T-cell (primary cell): ENCODE measurements at places on chromosomes 3 and 15.

- no peak for DNase-seq
Observed at GRCh38 chr3:59854-60253, 136.7 kb upstream of the CHL1 start.

GRCh38 chr3:27479806-27480543 lies 4.2 kb downstream of the SLC4A7 start:
- no peak for DNase-seq

- DNase-seq: no peak
Observed at GRCh38 chr3:110815008-110815583, 256.5 kb upstream of the NECTIN3 start.

DNA sequence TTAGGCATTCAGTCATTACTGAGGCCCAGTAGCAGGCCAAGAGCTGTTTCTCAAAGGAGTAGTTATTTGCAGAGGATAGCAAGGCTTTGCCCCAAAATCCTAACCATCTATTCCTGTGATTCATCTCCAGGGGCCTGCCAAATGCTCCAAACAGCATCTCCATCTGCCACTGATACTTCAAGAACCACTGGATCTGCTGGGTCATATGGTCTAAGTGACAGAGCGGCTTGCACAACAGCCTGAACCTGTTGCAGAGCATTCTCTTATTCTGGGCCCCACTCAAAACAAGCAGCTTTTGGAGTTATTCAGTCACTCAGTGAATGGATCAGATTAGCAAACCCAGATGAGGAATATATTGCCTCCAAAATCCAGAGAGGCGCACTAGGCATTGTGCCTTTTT lies 68.8 kb upstream of the ALDH1A3 start:
- no peak for DNase-seq

DNA sequence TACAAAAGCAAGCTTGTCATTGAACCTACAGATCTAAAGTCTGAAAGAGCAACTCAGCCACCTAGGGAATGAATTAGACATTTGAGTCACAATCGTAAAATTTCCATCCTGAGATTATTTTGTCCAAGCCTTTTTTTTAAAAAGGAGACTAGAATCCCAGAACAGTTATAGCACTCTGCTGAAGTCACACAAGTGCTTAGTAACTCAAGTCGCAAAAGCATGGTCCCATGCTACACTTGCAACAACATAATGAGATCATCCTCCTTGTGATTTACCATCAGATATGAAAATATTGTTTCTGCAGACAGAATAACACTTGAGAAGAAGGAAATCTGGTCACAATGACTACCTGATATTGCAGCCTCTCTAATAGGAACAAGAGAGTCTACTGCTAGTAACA lies 106.7 kb downstream of the ZIC4 start:
- no peak for DNase-seq

- DNase-seq: no peak
Observed at GRCh38 chr15:95302206-95302605, 1028.3 kb upstream of the NR2F2 start.

- no peak for DNase-seq
Observed at GRCh38 chr15:64665179-64665578, 110.2 kb downstream of the RBPMS2 start.

DNA sequence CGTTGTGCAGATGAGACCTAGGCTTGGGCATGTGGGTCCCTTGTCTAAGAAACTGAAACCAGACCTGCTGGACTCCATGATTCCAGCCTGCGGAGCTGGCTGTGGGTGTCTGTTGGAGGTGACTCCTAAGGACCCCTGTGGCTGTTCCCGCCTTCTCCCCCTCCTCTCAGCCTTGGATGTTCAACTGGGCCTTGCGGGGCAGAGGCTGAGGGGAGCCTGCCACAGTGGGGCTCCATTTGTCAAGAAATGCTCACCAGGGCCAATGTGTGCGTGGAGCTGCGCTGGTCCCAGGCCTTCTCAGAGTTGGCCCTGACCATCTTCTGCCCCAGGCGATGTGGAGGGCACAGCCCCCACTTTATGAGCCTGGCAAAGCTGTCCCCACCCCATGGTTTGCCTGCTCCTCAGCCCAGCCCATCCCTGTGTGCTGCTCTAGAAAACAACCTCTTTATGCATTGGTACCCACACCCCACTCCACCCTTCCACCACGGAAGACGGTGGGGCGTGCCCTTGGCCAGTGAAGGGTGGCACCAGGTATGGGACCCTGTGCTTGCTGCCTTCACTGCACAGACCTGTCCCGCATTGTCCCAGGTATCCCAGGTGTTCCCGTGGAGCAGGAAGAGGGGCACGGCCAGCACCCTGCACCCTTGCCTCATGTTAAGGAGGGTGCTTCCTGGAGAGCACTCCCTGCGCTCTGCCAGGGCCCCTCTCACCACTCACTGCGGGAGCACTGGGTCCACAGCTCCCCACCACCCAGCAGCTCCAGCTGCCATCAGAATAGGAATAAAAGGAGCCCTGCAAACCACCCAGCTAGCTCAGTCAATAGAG lies 7.9 kb downstream of the MESP2 start:
- DNase-seq: no peak

DNA sequence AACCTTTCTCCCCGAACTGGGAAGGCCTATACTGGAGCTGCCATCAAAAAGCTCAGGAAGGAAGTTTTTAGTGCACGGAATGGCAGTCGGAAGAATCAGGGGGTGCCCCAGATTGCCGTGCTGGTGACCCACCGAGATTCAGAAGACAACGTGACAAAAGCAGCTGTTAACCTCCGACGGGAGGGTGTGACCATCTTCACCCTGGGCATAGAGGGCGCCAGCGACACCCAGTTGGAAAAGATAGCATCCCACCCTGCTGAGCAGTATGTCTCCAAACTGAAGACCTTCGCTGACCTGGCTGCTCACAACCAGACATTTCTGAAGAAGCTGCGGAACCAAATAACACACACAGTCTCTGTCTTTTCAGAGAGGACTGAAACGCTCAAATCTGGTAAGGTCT lies 48.2 kb downstream of the COL6A6 start:
- no peak for DNase-seq

GRCh38 chr3:8724108-8724752 lies 9.4 kb upstream of the CAV3 start:
- DNase-seq: no peak

GRCh38 chr15:57769266-57769665 lies 62.8 kb downstream of the POLR2M start:
- DNase-seq: no peak

DNA sequence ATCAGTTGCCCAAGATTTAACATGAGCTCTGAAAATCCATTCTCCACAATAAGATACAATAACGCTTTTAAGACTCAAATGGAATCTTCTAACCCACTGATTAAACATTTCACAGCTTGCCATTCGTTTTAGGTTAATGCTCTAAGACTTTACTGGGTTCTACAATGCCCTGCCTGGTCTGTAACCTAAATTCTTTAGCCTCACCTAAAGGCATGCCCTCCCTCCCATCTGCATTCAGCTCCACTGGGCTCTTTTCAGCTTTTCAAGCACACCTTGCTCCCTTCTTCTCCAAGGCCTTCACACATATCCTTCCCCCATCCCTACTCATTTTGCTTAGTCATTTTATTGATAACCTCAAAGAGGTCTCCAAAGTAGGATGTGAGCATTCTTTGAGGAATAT lies 290.9 kb downstream of the LSAMP start:
- DNase-seq: no peak

DNA sequence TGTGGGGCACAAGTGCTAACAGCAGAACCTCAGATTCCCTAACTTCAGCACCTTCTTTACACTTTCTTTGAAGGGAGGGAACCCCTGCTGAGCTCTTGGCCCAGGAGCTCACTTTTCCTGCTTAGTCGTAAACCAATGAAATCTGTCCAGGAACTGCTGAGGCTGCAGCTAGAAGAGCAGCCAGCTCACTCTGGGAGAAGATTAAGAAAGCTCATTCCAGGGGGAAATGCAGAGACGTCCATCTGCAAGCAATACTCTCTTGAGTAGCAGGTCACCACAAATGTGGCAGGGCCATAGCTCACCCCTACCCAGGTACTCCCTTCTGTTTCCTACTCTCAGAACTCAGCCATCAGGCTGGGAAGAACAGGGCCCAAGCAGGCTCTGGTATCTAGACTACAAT lies 103.3 kb downstream of the WDR76 start:
- no peak for DNase-seq

GRCh38 chr3:127690823-127691452 lies 18.2 kb downstream of the ABTB1 start:
- DNase-seq: no peak

GRCh38 chr15:67803996-67804843 lies 21.1 kb upstream of the SKOR1 start:
- DNase-seq: no peak

GRCh38 chr3:194204042-194204987 lies 68.4 kb downstream of the HES1 start:
- no peak for DNase-seq

GRCh38 chr15:80530737-80531365 lies 126.7 kb downstream of the ARNT2 start:
- no peak for DNase-seq

DNA sequence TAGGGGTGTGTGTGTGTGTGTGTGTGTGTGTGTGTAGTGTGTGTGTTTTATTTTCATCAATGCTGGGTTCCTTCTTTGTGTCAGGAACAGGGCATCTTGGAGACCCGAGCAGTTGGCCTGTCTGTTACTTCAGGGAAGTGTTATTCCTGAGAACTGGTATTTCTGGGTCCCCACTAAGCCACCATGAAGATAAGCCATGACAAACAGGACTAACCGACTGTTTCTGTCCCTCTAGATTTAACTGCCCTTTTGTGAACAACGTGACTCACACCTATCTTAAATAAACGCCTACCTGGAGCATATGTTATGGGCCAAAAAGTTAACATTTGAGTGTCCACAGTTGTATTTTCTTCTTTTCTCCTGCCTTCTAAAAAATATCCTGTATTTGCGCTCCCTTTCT lies 19.5 kb downstream of the SIDT1 start:
- no peak for DNase-seq

GRCh38 chr3:65993134-65993900 lies 45.4 kb downstream of the MAGI1 start:
- DNase-seq: no peak

DNA sequence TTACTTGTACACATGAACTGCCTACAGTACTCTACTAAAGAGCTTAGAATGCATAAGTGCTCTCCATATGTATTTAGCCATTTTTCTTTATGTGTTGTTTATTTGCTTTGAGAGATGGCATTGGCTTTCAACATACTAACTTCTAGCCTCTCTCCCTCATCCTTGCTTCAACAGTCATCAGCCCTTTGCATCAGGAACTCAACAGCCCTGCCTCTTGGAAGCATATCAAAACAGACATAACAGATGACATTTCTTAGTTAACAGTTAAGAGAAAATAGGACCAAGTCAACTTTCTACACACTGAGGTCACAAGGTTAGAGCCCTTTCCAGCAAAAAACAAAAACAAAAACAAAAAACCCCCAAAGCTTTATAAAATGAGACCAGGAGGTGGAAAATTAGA lies 145.6 kb downstream of the TCF12 start:
- DNase-seq: no peak

GRCh38 chr3:31732548-31732947 lies 199.8 kb downstream of the STT3B start:
- no peak for DNase-seq

- DNase-seq: no peak
Observed at GRCh38 chr3:129358177-129358771, 70.2 kb downstream of the EFCAB12 start.

DNA sequence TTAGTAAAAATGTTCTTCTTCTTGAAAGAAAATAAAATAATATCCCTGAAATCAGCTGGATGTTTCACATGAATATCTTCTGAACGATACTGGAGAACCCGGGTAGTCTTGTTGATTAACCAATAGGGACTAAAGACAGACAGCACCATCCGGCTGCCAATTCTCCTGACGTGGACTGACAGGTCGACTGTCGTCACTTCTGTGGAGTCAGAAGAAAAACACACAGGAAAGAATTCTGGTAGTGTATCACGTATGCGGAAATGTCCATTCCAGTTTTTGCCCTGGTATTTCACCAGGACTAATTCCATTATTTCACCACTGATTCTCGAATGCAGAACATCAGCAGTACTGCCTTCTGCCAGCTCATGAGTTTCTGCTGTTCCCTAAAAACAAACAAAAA lies 144.6 kb downstream of the VPS13C start:
- no peak for DNase-seq

DNA sequence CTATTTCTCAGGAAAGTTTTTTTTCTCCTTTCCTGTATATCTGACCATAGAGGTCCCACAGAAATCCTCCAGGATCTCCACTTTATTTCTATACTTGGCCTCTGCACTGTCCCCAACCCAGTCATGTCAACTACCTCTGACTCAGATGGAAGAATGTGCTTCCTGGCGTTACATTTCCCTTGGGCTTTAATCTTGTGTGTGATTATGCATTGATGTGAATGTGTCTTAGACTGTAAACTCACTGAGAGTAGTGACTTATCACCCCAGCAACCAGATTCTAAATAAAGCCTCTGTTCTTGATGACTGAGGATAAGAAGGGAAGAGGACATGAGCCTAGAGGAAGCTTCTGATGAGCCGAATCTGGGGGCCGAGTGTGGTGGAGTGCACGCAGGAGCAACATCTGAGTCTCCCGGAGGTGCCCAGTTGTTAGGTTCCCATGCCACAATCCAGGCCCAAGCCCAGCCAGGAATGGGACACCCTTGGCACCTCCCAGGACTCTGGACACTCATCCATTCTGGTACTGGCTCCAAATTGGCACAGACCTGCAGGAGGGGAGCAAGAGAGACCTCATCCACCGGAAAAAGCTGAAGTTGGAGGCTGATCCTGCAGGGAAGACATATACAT lies 32.1 kb upstream of the HEG1 start:
- no peak for DNase-seq

DNA sequence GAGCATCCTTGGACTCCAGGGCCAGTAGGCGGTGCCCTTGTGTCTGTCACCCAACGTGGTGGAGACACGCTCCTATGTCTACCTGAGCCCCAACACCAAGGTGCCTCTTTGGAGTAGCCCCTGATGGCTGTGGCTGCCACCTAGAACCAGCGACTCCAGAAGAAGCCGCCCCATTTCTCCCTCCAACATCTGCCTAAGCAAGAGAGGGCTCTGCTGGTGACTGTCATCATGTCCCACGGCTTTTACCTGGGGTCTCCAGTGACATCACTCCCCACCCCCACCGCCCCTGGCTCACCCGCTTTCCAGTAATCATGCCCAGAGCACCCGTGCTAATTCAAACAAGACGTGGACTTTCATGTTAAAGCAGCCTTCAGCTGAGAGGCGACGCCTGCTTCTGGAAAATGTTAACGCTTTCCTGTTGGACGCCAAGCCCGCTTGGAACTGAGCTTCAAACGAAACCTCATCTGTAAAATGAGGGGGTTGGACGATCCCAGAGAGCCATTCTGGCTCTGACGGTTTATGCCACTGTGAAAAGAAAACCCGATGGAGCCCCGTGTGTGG lies 57.0 kb downstream of the ISG20 start:
- no peak for DNase-seq

GRCh38 chr3:87900061-87900460 lies 158.7 kb downstream of the CGGBP1 start:
- no peak for DNase-seq

- DNase-seq: no peak
Observed at GRCh38 chr15:36978126-36978525, 122.2 kb downstream of the MEIS2 start.

DNA sequence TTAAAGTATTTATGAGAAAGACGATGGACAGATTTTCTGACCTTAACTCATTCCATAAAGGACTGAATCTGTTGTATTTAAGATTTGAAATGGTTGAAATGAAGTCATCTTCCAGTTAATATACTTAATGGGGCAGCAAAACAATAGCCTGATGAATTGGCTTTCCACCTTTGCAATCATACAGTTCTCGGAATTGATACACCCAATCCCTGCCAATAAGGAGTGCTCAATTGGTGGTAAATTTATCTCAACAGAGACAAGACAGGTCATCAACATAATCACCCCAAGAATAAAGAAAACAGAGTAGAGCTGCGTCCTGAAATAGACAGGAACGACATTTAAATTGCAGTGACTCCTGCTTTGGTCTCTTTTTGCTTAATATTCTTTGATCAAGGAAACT lies 11.2 kb downstream of the ANXA2 start:
- no peak for DNase-seq
